H7 (cell line): ENCODE measurements at places on chromosomes 16 and 17.
A peak's percentile ranks its signal among the peaks of the same experiment; 100 is the strongest.

DNA sequence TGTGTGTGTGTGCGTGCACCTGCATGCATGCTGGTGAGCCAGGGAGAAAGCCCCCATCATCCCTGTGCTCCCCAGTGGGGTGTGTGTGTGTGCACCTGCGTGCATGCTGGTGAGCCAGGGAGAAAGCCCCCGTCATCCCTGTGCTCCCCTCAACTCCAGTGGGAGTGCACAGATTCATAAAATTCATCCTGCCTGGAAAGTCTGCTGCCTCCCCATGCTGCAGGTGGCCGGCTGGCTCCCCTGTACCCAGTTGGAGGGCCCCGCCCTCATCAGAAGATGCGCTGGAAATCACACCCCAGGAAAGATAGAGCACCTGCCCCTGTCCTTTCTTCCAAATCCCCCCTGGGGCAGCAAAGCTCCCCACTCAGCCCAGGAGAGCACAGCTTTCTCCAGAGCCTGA, 84.8 kb upstream of the DOC2B start:
- no peak for DNase-seq

- DNase-seq = no peak
These were observed 10.7 kb upstream of the GFAP start for GRCh38 chr17:44925731-44926697.

- DNase-seq = no peak
These were observed 10.4 kb downstream of the MILR1 start for GRCh38 chr17:64459284-64459747.

DNA sequence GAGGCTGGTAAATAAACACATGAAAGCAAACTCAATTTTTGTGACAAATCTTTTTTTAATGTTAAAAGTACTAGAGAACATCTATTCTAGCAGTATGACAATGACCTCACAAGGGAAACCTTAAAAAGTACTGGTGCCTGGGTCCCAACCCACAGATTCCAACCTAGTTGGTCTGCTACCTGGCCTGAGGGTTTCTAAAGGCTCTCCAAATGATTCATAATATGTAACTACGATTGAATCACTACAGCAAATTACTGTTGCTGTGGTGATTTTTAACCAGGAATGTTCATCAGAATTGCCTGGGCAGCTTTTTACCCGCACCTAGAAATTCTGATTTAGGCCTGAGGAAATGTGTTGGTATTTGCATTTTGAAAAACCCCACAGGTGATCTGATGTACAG, 26.1 kb downstream of the CDR2 start:
- DNase-seq = no peak

DNA sequence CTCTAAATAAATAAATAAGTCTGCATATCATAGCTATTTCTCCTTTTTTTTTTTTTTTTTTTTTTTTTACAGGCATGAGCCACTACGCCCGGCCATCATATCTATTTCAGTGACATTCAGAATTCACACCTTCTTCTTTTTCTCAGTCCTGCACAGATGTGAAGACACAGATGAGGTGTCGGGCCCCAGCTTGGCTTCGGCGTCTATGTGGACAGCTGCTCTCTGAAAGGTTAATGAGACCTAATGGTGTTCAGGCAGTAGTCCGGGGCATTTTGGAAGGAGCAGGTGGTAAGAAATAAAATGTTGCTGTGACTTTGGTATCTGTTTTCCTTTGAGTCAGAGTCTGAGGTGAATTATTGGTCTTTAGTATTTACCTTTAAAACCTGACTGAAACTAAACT, 23.6 kb downstream of the TANGO6 start:
- no peak for DNase-seq

- peak; percentile 67 for DNase-seq
These were observed 3.0 kb downstream of the SOX15 start for GRCh38 chr17:7586673-7587419.

DNA sequence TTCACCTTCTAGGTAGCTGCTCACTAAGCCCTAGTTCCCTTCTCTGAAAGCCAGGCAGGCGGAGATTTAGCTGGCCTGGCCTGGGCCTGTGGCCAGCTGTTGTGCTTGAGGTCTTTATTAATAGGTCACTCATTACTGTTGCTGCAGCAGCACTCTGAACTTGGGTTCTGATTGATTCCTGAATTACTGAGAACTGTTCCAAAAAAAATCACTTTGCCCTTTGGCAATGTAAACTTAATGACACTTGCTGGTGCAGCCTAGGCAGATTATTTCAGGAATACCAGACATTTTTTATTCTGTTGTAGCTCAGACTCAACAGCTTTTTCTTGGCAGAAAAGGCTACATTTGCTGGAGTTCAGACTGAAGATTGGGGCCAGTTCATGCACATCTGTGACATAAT, 2.7 kb downstream of the TOM1L1 start:
- DNase-seq = no peak

DNA sequence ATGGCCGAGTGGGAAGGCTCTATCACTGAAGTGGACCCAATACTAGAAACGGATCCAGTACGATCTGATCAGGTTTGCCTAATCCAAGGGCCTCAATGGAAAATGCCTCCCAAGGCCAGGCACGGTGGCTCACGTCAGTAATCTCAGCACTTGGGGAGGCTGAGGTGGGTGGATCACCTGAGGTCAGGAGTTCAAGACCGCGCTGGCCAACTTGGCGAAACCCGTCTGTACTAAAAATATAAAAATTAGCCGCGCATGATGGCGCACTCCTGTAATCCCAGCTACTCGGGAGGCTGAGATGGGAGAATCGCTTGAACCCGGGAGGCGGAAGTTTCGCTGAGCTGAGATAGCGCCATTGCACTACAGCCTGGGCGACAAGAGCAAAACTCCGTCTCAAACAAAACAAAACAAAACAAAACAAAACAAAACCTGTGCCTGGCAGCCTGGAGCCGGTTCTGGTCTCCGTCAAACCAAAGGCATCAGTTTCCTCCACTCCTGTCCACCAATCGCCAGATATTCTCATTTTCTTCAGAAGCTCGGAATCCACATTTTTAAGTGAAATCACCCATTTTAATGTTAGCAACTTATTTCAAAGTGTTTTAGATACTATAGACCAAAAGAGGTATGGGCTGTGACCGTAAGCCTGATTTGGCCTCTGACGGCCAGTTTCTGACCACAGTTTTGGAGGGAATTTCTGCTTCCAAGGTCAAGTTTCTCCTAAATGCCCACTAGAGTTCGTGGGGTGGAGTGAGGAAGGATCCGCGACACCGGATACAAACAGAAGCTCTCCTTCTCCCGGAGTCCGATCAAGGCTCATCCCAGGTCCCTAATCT, 664 bp downstream of the NQO1 start:
- DNase-seq = no peak

DNA sequence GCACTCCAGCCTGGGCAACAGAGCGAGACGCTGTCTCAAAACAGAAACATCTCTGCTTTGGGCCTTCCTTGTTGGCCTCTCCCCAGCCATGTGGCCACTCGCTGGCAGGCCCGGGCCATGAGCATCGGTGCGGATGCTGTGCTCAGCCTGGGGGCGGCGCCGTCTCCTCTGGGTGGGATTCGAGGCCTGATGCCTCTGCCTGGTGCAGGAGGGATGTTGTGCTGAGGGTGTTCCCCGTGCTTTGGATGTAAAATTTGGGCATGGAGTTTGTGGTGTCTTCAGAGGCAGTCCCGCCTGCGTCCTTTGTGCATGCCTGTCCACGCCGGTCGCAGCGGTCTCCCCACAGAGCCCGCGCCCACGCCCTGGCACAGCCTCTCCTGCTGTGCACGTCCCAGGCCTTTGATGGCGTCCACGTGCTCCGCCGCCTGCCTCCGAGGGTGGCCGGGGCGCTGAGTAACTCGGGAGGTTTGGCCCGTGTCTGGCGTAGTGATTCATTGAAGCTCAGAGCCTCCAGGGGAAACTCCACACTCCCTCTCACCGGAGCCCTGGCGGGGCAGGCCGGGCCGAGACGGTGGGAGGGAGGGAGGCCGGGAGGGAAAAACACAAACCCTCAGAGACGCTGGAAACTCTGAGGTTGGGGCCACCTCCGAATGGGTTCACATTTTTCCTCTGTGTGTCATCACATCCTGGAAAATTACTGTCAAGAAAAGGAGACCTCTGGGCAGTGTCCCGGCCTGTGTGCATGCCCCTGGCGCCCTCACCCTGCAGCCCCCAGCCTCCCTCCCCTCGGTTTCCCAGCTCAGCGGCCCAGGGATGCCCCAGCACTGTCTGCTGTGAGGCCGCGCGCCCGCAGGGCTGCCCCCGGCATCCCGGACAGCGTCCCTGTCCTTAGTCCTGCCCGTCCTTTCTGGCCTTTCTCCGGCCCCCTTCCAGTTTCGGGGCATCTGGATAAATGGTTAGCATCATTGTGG, 19.0 kb downstream of the CENPX start:
- DNase-seq = peak; percentile 71

- DNase-seq = peak; percentile 80
These were observed 37.2 kb downstream of the GSE1 start for GRCh38 chr16:85650135-85650843.

DNA sequence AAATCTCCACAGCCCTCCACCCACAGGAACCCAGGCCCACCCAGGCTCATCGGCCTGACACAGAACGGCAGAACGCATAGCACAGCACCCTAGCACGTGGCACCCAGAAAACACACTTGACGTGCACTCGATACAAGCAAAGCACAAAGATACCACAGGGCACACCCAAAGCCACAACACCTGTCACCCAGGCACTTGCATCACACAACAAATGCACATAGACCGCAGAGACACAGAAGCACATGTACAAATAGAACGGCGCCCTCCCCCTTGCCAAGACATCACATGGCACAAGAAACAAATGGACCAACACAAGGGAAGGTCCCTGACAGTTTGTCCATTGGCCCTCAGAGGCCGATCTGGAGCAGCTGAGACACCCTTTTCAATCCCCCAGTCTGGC, 147.7 kb upstream of the WSCD1 start:
- no peak for DNase-seq

- no peak for DNase-seq
These were observed 1.3 kb downstream of the IL34 start for GRCh38 chr16:70647441-70648359.

DNA sequence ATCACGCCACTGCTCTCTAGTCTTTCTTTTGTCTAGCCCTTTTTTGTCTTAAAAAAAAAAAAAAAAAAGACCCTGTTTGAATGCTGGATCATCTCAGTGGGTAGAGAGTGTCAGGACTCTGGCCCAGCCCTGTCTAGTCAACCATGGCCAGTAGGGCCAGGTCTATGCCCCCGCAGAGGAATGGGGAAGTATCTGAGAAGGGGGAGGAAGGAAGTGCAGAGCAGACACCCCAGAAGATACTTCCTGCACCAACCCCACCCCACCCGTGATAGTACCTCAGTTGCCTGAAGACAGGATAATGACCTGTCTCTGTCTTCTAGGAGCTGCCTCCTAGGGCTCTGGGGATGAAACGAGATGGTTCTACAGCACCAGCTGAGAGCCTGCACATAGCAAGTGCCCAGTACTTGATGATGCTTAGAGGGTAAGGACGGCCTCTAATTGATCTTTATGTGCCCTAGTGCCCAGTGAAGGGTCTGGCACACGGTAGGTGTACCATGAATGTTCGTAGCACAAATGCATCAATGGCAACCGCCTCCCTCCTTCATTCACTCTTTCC, 55.4 kb downstream of the ABAT start:
- DNase-seq = no peak

DNA sequence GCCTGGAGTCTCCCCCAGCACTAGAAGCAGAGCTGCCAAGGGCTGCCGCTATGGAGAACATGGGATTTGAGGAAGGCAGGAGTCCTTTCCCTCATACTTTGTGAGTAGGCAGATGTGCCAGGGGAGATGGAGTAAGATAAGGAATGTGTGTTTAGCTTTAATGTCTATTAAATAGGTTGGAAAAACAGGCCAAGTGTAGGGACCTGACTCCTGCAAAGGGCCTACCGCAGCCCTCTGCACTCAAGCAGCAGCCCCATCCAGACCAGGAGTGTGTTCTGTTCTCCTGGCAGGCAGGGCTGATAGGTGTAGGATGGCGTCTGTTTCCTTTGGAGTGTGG, 1.8 kb upstream of the MIF4GD start:
- DNase-seq = no peak

DNA sequence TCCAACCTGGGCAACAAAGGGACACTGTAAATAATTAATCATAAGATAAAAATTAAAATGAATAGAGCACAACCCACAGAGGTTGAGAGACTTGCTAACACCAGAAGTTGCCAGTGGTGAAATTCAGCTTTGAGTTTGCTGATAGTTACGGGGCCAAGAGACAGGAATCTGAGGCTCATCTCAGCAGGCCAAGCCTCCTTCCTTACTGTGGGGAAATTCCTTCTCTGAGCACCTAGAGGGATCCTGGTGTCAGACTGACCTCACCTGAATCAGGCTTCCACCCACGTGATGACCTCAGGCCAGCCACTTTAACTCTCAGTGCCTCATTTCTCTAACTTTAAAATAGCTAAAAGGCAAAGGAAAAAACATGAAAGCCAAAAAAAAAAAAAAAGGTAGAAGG, 4.7 kb downstream of the ABAT start:
- DNase-seq = no peak

GRCh38 chr16:56728980-56729734, 772 bp upstream of the NUP93 start:
- no peak for DNase-seq

- peak; percentile 5 for DNase-seq
These were observed 33.1 kb downstream of the NLRC5 start for GRCh38 chr16:57022445-57022844.

- no peak for DNase-seq
These were observed 10.7 kb downstream of the ENGASE start for GRCh38 chr17:79085154-79085920.

DNA sequence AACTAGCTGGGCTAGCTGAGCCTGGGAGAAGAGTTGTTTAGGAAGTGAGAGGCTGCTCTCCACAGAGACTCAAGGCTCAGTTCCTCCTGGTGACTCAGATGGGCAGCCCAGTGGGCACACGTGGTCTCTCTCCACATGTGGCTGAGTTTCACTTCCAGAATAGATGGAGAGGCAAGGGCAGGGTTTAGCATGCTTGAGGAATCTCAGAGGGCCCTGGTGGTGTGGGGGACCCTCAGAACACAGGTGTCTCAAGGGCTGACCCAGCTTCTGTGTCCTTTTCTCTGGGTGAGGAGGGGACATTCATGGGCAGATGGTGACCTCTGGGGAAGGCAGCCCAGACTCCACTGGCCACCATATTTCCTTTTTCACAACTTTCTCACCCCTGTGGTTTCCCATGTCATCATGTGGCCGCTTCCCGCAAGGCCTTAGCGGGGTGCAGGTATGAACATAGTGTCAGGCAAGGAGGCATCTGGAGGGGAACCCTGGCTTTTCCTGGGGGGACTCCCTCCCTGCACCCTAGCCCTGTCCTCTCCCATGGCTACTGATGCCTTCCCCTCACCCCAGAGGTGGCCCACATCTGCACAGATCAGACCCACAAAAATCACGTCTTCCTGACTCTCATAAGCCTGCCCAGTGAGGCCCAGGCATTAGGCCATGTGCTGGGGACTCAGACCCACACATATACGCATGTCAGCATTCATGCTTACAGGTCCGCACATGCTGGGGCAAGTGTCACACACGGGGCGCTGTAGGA, 3.3 kb downstream of the GRN start:
- peak; percentile 16 for DNase-seq
